ENCODE measurements at places on chromosomes 13 and 19. TPM values are rescaled to one million over a fixed set of nuclear protein-coding genes. Genes with fewer than 3 reads are reported as not detected.

DNA sequence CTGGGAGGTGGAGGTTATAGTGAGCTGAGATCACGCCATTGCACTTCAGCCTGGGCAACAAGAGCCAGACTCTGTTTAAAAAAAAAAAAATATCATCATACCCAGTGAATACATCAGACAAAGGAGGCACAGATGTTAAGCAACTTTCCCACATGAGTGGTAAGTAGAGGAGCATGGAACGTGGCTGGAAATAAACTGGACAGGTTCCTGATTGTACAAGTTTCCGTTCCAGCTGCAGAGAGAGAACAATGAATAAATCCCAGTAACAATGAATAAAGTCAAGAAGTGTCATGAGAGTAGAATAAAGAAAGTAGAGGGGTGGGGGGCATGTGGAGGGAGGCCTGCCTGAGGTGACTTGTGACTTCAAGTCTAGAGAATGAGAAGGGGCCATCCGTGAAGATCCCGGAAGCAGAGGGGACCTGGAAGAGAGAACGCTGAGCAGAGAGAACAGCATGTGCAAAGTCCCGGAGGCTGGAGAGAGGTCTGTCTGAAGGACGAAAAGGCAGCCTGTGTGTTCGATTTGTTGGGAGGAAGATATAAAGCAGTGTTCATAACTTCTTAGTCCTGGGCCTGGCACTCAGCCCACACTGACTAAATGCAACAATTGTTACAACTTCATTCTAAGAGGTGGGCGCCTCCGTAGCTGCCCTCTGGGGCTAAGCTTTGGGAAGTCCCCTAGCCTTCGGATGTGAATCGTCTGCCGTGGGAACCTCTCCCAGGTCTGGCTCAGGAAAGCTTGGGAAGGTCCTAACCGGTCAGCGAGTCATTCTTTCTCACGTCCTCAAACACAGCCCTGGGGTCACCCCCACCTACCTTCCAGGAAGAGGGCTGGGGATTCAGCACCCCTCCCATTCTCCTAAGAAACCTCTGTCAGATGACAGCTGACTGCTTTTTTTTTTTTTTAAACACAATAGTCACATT lies 15.3 kb upstream of the ARHGEF18 start:
- peak; percentile 59 for DNase-seq

DNA sequence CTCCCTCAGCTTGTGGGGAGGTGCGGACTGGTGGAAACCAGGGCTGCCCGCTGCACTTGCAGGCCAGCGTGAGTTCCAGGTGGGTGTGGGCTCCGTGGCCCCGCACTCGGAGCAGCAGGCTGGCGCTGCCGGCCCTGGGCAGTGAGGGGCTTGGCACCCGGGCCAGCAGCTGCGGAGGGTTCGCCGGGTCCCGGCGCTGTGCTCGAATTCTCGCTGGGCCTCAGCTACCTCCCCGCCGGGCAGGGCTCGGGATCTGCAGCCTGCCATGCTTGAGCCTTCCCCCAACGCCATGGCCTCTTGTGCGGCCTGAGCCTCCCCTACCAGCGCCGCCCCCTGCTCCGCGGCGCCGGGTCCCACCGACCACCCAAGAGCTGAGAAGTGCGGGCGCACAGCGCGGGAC lies 71.6 kb upstream of the ADGRL1 start:
- no peak for DNase-seq

DNA sequence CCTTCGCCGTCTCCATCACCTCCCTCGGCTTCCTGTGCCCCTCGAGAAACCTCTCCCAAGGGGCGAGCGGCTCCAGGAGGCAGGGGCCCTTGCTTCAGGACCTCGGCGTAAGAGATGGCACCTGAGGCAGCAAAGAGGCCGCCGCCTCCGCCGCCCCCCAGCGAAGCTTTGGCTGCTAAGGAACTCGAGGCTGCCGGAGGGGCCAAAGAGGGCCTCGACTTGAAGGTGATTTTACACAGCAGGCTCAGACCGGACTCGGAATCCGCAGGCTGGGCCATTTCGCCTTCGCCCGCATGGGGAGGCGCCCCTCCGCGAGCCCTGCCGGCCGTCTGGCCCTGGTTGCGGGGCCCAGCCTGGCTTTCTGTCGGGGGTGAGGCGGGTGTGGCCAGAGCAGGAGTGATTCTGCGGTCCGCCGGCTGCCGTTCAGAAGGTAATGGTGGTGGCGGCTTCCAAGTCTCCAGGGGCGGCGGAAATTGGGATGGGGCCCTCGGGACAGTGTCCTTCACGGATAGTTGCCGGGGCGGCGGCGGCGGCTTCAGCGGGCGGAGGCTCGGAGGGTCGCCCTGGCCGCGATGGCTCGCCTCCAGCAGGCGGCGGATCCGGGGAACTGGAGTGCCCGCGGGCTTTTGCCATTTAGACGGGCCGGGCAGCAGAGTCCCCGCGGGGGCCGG lies 1.4 kb downstream of the GGN start:
- no peak for DNase-seq

- DNase-seq = no peak
These were observed 550.3 kb downstream of the GPC5 start for GRCh38 chr13:91948736-91949135.

- no peak for DNase-seq
These were observed 1244.6 kb upstream of the SLC10A2 start for GRCh38 chr13:104310861-104311260.

DNA sequence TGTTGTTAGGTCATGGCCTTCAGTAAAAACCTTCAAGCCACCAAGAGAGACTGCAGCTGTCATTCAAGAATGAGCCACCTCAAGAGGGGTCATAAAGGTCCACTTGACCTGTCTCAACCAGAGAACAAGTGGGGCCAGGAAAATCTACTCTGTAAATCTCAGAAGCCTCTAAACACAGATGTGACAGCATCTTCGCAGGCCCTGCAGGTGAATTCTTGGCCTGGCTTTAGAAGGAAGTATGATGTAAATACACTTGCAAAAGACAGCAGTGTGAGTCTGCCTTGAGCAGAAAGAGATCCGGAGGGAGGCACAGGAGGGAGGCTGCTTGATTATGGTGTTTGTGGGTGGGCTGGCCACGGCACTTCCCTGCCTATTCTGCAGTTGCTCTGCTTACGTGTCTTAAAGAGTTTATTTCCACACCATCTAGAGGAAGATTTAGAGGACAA lies 1082.9 kb downstream of the UQCRFS1 start:
- DNase-seq = no peak

The ZNF442 gene
- total RNA-seq = 0.92 TPM

The POU2F2 gene
- 1.0 TPM for total RNA-seq
